ENCODE measurements at places on chromosomes 16 and 17.

DNA sequence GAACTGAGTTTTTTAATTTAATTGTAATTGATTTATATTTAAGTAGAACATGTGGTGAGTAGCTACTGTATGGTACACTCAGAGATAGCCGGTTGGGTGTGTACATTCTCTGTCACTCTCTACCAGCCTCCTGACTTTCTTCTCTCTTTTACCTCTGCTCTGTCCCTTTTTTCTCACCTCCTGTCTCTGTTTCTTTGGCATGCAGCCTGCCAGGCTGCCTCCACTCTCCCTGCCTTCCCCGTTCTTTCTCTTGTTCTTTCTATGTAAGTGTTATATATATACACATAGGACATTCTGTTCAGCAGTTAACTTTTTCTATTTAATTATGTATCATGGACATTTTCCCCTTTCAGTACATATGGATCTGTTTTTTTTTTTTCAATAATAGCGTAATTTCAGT is 50.8 kb downstream of the MRTFB start:
- no peak for DNase-seq

GRCh38 chr16:89596061-89596689 is 17.3 kb upstream of the DPEP1 start:
- no peak for DNase-seq

- no peak for DNase-seq
Observed at GRCh38 chr16:67490335-67491096, 7.2 kb upstream of the AGRP start.

DNA sequence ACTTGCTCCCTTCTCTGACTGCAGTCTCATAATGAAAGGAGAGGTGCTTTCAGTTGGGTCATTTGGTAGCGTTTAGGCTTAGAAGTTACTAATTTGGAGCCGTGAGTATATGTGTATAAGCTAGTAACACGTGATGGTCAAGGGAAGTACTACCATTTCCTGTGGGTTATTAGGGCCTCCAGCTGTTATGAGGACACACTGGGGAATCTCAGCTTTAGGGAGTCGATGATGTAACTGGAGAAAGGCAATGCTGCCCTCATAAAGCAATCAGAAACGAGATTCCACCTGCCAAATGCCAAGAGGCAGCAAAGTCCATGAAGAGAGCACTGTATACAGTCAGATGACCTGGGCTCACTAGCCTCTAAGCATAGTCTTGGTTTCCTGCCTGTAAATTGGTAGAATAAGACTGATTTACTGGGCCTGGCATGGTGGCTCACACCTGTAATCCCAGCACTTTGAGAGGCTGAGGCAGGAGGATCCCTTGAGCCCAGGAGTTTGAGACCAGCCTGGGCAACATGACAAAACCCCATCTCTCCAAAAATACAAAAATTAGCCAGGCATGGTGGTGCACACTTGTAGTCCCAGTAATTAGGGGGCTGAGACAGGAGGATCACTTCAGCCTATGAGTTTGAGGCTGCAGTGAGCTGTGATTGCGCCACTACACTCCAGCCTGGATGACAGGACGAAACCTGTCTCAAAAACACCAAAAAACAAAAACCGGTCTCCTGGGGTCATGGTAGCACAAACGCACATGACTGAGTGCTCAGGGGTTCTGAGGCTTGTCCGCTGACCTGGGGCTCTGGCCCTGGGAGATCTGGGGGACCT is 53.0 kb downstream of the SF3B3 start:
- no peak for DNase-seq

- peak; percentile 25 for DNase-seq
Observed at GRCh38 chr17:68102318-68102758, 66.8 kb downstream of the KPNA2 start.

DNA sequence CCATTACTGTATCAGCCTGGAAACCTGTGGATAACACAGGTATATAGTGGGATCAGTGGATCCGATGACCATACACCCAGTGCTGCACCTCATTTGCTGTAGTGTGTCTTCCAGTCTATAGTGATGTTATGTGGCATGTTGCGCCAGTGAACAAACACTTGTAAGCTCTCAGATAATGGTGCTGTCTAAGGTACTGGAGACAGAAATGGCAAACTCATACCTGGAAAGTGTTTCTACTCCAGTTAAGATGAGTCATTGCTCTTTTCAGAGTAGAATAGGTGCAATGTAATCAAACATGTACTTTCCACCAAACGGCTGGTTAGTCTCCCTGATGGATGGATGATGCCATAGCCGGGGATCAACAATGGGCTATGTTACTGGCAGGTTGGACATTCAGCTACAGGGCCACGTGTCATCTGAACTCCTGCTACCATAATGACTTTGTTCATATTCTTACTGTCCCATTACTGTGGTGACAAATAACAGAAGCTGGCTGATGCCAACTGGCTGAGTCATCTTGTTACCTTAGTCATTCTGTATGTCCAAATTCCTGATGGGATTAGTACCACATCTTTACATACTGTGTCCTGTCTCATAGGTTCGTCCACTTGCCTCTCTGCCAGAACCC is 6.3 kb downstream of the CCL11 start:
- DNase-seq, result no peak

DNA sequence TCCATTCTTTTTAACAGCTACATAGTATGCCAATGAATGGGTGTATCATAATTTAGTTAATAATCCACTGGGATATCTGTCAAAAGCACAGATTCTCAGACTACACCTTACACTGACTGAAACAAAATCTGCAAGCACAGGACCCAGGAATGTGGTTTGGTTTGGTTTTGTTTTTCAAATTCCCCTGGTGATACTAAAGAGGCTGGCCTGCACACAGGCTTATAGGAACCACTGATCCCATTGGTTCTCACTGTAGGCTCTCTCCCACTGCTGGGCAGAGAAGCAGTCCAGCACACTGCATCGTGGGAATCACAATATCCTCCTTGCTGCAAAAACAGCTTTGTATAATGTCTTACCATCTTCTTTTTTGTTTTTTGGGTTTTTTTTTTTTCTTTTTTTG is 67.1 kb downstream of the TEX14 start:
- no peak for DNase-seq

DNA sequence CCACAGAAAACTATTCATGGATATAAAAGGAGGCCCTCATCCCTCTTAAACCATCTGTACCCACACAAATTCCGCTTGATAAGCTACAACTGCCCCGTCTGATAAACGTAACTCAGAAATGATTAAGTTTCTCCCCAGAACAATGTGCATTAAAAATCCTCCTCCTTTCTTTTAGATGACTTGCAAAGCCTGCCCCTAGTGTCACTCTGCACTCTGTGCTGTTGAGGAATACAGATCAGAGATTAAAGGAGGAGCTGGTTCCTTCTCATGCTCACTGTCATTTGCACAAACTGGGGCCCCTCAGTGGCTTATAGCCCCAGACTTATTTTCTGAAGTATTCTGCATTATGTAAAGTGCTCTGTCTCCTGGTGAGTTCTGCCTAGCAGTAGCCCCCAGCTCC is 33.3 kb downstream of the CDRT15 start:
- no peak for DNase-seq

DNA sequence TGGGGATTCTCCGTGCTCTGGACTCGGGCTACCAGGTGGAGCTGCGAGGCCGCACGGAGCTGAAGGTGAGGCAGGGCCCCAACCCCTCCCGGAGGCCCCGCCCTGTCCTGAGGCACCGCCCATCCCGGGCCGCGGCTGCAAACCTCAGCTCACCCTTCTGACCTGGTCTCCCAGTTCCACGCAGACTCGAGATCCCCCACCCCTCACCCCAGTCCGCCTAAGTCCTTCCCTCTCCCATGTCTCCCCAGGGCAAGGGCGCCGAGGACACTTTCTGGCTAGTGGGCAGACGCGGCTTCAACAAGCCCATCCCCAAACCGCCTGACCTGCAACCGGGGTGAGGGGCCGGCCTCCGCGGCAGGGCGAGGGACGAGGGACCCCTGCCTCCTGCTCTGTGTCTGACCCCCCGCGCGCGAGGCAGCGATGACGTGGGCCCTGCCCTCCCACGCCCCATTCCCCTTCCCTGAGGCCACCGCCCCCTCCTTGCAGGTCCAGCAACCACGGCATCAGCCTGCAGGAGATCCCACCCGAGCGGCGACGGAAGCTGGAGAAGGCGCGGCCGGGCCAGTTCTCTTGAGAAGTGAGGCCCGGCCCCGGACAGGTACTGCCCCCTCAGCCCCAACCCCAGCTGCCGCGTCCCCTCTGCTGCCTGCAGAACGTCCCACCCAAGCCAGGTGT is 13.7 kb downstream of the GUCY2D start:
- no peak for DNase-seq

GRCh38 chr17:35849469-35850348 is 19.0 kb downstream of the HEATR9 start:
- peak; percentile 59 for DNase-seq

DNA sequence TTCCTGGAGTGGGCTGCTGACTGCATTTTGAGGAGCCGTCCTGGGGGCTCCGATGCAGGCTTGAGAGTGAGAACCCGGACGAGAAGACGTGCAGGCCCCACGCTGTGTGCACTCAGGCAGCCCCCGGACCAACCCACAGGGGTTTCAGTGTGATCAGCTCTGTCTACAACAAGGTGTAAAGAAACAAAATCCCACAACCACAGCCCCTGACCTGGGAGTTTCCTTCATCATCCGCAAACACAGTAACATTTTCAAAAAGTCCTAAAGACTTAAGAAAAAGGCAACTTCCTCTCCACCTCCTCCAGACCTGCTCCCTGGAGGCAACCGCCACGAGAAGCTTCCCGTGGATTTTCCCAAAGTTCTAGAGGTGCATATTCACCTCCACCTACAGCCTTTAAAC is 15.4 kb upstream of the MEAK7 start:
- peak; percentile 64 for DNase-seq

GRCh38 chr16:64406770-64407181 is 715.1 kb downstream of the CDH11 start:
- no peak for DNase-seq

DNA sequence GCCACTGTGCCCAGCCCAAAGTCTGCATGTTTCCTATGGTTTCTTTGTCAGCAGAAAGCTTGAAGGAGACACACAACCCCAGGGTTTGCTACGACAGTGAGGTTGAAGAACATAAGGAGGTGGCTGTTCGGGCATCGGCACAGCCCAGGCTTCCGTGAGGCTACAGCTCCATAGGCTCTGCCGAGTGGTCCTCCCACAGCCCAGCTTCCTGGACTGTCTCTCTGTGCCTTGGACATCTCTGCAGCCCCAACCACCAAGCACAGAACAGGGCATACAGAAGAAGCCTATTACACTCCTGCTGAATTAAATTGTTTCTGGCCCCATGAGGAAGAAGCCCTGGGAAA is 3.2 kb upstream of the HAP1 start:
- no peak for DNase-seq

GRCh38 chr16:85391175-85391707 is 221.9 kb upstream of the GSE1 start:
- no peak for DNase-seq

DNA sequence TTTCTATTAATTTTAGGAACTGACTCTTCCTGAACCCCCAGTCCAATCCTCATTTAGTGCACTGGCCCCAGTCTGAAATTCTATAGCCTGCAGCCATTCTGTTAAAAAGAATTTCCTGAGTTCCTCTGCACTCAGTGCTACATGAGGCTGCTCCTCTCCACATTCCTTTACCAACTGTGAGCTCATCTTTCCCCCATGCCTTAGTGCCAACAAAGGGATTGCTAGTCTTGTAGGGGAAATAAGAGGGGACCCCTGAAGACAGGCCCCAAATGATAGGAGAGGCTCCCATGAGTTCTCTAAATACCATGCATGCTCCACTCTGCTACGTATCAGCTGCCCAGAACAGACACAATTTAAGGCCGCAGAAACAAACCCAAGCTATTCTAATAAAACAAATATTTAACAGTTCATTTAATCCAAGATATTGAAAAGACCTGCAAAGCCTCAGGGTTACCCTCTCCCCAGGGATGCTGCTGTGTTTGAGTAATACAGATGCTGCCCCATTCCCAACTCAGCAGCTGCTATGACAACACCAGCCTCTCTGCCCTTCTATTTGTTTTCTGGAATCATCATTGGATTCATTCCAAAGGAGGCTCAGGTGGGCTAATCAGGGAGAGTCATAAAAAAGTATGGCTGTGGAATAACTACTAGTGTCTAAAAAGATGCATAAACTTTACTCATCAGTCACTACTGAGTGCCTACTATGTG is 228.5 kb downstream of the TOX3 start:
- DNase-seq, result no peak

DNA sequence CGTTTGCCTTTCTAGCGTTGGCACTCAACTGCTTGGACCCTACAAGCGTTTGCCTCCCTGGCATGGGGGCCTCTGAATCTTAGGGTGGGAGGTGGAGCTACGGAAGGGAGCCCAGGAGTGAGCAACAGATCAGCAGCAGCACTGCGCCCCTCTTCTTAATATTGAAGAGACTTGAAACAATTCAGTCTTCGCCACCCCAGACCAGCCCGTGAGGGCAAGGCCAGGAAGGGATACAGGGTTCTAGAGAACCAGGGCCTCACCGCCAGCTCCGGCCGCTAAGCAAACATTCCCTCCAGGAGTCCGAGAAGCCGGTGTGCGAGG is 1.5 kb upstream of the GPRC5C start:
- DNase-seq, result no peak

- no peak for DNase-seq
Observed at GRCh38 chr16:79792664-79793351, 192.3 kb upstream of the MAF start.

DNA sequence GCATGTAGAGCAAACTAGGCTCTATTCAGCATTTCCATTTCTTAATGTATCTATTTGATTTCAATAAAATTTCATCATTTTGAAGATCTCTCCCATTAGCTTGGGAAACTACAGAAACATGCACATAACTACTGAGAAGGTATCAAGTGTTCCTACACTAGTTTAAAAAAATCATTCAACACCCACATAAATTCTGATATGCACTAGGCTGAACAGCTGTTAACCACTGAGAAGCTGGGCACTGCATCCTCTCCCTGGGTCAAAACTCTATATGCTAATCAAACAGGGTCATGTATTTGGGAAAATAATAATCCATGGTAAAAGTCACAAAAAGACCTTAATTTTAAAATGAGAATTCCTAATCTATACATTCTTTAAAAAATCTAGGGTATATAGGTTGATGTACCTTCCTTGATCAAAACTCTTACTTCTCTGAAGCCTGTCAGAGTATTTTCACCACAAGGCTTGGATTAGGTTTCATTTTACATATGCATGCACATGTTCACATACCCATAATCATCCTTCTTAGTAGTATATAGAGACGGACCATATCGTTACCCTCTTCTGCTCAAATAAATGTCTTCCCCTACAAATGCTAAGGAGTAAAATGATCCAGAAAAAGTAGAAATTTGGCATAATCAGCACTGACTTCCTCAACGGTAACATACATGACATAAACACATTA is 57.2 kb downstream of the KANSL1 start:
- DNase-seq, result no peak

- no peak for DNase-seq
Observed at GRCh38 chr17:18380471-18381157, 3.0 kb downstream of the EVPLL start.
